Activated CD4-positive, alpha-beta T cell treated with anti-CD3 and anti-CD28 coated beads for 36 hours (primary cell): ENCODE measurements at places on chromosomes 4 and X. TPM values are rescaled to one million over a fixed set of nuclear protein-coding genes. Genes with fewer than 3 reads are reported as not detected.

DNA sequence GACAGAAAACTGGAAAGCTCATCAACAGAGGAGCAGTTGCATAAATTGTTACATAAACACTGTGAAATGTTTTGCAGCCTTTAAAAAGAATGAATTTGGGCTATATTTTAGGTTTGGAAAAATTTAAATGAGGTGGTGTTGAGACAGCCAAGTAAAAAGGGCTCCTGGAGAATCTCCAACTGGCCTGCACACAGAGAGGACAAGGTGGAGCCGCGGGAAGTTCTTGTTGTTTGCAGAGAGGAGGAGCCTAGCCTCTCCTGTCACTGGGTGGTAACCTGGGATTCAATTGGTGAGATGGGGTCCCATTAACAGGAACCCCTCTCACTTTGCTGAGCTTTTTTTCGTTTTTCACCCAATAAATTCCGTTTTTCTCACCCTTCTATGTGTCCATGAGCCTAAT is 13.4 kb downstream of the GIMD1 start:
- no peaks in the 10 kb centered on the region for H3K27me3 ChIP-seq
- DNase-seq = no peak
- peaks cover 5% of the 10 kb centered on the region for H3K36me3 ChIP-seq
- H3K27ac ChIP-seq = no peak overlapping the region

- no peaks in the 10 kb centered on the region for H3K4me1 ChIP-seq
- no peak overlapping the region for H3K4me3 ChIP-seq
- no peaks in the 10 kb centered on the region for H3K36me3 ChIP-seq
Observed at GRCh38 chr4:8694651-8695151, 102.1 kb downstream of the CPZ start.

GRCh38 chr4:54097152-54097551 is 2.8 kb upstream of the GSX2 start:
- H3K27ac ChIP-seq = no peak overlapping the region
- H3K36me3 ChIP-seq = no peaks in the 10 kb centered on the region
- peaks cover 81% of the 10 kb centered on the region for H3K27me3 ChIP-seq
- DNase-seq = no peak
- peaks cover 49% of the 10 kb centered on the region for H3K4me1 ChIP-seq

GRCh38 chrX:17459008-17459611 is 84.1 kb downstream of the NHS start:
- H3K27me3 ChIP-seq = peaks cover 6% of the 10 kb centered on the region
- DNase-seq = no peak
- no peaks in the 10 kb centered on the region for H3K4me1 ChIP-seq
- no peak overlapping the region for H3K27ac ChIP-seq
- H3K4me3 ChIP-seq = no peak overlapping the region

GRCh38 chrX:41419082-41419481 is 28.1 kb upstream of the NYX start:
- H3K27me3 ChIP-seq = no peaks in the 10 kb centered on the region
- H3K4me3 ChIP-seq = no peak overlapping the region
- no peak overlapping the region for H3K27ac ChIP-seq
- DNase-seq = no peak
- no peaks in the 10 kb centered on the region for H3K4me1 ChIP-seq

GRCh38 chr4:31089815-31090214 is 369.6 kb downstream of the PCDH7 start:
- no peaks in the 10 kb centered on the region for H3K27me3 ChIP-seq
- H3K4me3 ChIP-seq = no peak overlapping the region
- H3K27ac ChIP-seq = no peak overlapping the region
- no peak for DNase-seq

- H3K4me1 ChIP-seq = peaks cover 6% of the 10 kb centered on the region
- DNase-seq = no peak
- H3K27me3 ChIP-seq = no peaks in the 10 kb centered on the region
Observed at GRCh38 chrX:131840799-131841495, 182.2 kb upstream of the STK26 start.

DNA sequence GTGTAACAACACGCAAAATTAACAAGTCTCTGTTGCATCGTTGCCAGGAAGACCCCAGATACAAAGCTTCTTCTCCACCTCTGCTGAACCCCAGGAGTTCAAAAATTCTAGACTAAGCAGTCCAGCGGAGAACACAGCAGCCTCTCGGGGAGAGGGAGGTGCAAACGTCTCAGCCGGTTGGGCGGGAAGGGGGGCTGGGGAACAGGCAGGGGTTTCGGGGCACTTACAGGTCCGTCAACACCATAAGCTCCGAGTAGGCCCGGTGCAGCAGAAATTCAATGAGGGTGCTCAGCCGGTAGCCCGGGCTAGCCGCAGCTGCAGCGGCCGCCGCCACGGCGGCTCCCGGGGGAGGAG is 394 bp downstream of the MED14 start:
- H3K4me3 ChIP-seq = peak overlapping the region; percentile 84
- H3K36me3 ChIP-seq = peaks cover 6% of the 10 kb centered on the region
- no peaks in the 10 kb centered on the region for H3K27me3 ChIP-seq
- H3K4me1 ChIP-seq = peaks cover 49% of the 10 kb centered on the region

GRCh38 chr4:141570290-141570689 is 66.1 kb upstream of the IL15 start:
- no peak overlapping the region for H3K4me3 ChIP-seq
- DNase-seq = no peak
- H3K27me3 ChIP-seq = no peaks in the 10 kb centered on the region
- H3K36me3 ChIP-seq = no peaks in the 10 kb centered on the region

GRCh38 chr4:97334348-97334747 is 808.9 kb downstream of the STPG2 start:
- no peaks in the 10 kb centered on the region for H3K4me1 ChIP-seq
- peaks cover 2% of the 10 kb centered on the region for H3K36me3 ChIP-seq
- DNase-seq = no peak
- H3K27me3 ChIP-seq = no peaks in the 10 kb centered on the region

GRCh38 chr4:89658701-89659024 is 178.3 kb downstream of the SNCA start:
- H3K27me3 ChIP-seq = no peaks in the 10 kb centered on the region
- H3K36me3 ChIP-seq = no peaks in the 10 kb centered on the region
- no peak for DNase-seq
- peaks cover 2% of the 10 kb centered on the region for H3K4me1 ChIP-seq

- peaks cover 2% of the 10 kb centered on the region for H3K27me3 ChIP-seq
- DNase-seq = no peak
- H3K27ac ChIP-seq = no peak overlapping the region
Observed at GRCh38 chrX:67568769-67569168, 24.9 kb downstream of the AR start.

DNA sequence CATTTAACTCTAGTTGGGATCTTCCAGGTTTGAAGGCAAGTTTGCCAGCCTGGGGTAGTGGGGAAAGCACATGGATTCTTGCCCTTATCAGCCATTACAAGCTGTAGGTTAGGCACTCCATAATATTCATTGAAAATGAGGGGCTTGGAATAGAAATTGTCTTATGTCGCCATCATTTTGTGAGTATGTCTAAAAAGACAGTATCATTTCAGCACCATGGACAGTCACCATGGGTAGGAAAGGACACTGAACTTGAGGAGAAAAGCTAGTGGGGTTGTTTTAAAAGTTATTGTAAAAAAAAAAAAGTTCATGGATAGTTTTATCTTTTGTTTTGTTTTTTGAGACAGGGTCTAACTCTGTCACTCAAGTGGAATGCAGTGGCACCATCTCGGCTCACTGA is 356.1 kb downstream of the HNRNPD start:
- no peak overlapping the region for H3K4me3 ChIP-seq
- no peak overlapping the region for H3K27ac ChIP-seq
- peaks cover 15% of the 10 kb centered on the region for H3K27me3 ChIP-seq
- DNase-seq = no peak

- H3K36me3 ChIP-seq = peaks cover 25% of the 10 kb centered on the region
- no peak overlapping the region for H3K4me3 ChIP-seq
- H3K27me3 ChIP-seq = no peaks in the 10 kb centered on the region
- no peak overlapping the region for H3K27ac ChIP-seq
- no peak for DNase-seq
Observed at GRCh38 chrX:19655032-19655431, 139.7 kb upstream of the MAP3K15 start.

DNA sequence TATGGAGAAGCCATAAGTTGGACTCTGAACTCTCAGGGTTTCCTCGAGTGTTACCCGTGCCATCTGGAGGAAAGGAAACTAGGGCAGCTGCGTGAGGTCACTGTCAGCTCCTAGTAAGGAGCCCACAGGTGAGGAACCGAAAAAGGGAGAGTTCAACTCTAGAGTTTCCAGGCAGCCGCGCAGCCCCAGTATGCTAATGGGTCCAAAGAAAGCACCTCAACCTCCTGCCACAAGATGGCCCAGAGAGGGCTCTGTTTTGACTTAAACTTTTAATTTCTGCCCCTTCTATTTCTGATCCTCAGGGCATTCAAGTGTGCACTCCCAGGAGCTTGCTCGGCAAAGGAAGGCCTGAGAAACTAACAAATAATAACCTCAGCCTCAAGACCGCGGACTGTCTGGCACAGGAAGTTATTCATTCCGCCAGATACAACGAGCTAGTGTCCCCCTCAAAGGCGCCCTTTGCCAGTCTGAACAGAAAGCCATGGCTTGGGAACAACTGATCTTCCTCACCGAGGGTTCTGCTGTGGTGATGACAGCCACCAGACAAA is 13.9 kb downstream of the SCARB2 start:
- DNase-seq = peak; percentile 54
- H3K27me3 ChIP-seq = no peaks in the 10 kb centered on the region
- H3K27ac ChIP-seq = peak overlapping the region; percentile 75
- H3K36me3 ChIP-seq = peaks cover 2% of the 10 kb centered on the region
- no peak overlapping the region for H3K4me3 ChIP-seq
- H3K4me1 ChIP-seq = peaks cover 44% of the 10 kb centered on the region

DNA sequence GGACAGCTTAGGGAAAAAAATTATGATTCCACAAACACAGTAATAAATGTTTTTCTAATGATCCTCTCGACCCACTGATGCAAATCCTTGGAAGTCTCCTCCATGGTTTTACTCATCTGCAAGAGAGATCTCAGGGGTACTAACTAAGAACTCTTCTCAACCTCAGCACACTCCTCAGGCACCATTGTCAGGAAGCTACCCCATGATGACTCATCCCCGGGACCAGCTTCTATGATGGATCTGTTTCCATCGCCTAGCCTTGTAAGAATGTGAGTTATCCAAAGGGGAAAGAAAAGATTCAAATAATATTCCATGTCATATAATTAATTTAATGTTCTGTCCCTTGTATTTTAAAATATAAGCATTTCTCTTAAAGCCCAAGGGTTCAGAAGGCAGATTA is 816.1 kb upstream of the IGFBP7 start:
- no peaks in the 10 kb centered on the region for H3K27me3 ChIP-seq
- H3K4me3 ChIP-seq = no peak overlapping the region
- no peaks in the 10 kb centered on the region for H3K36me3 ChIP-seq

DNA sequence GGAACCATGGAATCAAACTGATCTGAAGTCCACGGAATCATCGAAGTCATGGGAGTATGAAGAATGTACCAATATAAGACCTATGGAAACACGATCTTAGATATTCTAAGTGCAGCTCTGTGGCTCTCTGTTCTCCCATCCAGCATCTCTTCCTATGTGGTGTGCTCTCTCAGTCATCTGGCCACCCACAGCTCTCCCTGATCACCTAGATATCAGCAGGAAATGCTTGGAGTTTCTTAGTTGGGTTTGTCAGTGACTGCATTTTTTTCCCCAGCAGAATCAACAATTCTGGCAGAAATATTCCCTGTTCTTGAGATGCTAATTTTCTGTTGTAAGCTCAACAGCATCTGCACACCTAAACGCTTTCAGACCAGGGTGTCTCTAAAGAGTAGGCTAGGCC is 94.1 kb downstream of the GC start:
- no peaks in the 10 kb centered on the region for H3K4me1 ChIP-seq
- H3K27ac ChIP-seq = no peak overlapping the region
- no peak overlapping the region for H3K4me3 ChIP-seq
- no peaks in the 10 kb centered on the region for H3K36me3 ChIP-seq
- H3K27me3 ChIP-seq = peaks cover 25% of the 10 kb centered on the region
- no peak for DNase-seq

DNA sequence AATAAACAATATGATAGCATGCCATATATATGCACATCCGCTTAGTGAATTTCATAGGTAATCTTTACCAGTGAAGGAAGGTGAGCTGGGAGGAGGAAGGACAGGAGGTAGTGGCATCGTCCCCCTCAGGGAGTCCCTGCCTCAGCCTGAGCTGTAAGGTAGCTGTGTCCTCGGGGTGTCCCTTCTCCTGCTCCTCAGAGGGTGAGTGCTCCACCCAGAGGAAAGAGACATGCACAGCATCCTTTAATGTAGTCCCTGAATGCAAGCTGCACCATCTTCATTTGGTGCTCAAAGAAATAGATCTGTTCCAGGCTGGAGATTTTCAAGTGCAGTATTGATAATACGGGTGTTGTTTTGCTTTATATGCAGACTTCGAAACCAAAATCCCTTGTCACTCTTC is 330.4 kb upstream of the SFRP2 start:
- peaks cover 6% of the 10 kb centered on the region for H3K27me3 ChIP-seq
- H3K4me3 ChIP-seq = no peak overlapping the region
- no peak overlapping the region for H3K27ac ChIP-seq
- H3K36me3 ChIP-seq = no peaks in the 10 kb centered on the region
- no peak for DNase-seq

DNA sequence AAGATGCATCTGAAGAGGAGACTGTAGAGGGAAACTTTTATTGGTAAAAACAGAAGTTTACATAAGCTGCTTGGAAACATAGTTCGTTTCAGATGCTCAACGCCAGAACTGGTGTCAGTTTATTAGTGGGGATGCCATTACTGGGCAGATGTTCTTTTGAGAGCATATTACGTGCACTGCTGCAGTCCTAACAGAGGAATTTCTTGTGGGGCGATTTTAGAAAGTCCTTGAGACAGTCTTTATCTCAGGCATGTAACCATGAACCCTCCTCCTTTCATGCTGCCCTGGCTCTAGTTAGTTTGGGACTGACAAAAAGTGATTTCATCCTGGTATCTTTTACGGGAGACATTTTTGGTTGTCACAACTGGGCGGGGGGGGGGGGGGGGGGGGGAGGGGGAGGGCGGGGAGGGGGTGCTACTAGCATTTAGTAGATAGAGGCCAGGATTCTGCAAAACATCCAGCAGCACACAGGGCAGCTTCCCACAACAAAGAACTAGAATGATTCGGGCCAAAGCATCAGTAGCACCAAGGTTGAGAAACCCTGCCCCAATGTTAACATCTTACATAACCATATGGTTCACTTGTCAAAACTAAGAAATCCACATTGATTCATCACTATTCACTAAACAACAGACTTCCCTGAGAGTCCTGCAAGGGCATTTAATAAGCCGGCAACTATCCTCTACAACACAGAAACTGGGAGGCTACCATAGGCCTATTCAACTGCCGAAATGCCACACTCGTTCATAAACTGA is 118.6 kb upstream of the FTHL17 start:
- H3K4me3 ChIP-seq = no peak overlapping the region
- DNase-seq = no peak
- no peak overlapping the region for H3K27ac ChIP-seq

- H3K4me1 ChIP-seq = no peaks in the 10 kb centered on the region
- DNase-seq = no peak
- H3K36me3 ChIP-seq = no peaks in the 10 kb centered on the region
- no peaks in the 10 kb centered on the region for H3K27me3 ChIP-seq
Observed at GRCh38 chr4:84804136-84804535, 162.4 kb downstream of the WDFY3 start.

Gene CT45A10
- total RNA-seq = not detected

Gene UGT8
- 0.18 TPM for total RNA-seq

Gene TRPC3
- total RNA-seq = 1.1 TPM

Gene GAGE13
- total RNA-seq = not detected

Gene NDST4
- total RNA-seq = not detected

Gene DKK2
- not detected for total RNA-seq

Gene USP27X
- total RNA-seq = 2.2 TPM

Gene GAGE12J
- not detected for total RNA-seq

Gene HTN3
- total RNA-seq = not detected

Gene PAGE5
- total RNA-seq = 0.49 TPM
